ENCODE measurements at places on chromosomes 1 and 21.

- no peak for DNase-seq
Measured at GRCh38 chr1:21894034-21894881, 42.9 kb downstream of the HSPG2 start.

GRCh38 chr1:37776946-37777516 lies 12.1 kb upstream of the EPHA10 start:
- no peak for DNase-seq

DNA sequence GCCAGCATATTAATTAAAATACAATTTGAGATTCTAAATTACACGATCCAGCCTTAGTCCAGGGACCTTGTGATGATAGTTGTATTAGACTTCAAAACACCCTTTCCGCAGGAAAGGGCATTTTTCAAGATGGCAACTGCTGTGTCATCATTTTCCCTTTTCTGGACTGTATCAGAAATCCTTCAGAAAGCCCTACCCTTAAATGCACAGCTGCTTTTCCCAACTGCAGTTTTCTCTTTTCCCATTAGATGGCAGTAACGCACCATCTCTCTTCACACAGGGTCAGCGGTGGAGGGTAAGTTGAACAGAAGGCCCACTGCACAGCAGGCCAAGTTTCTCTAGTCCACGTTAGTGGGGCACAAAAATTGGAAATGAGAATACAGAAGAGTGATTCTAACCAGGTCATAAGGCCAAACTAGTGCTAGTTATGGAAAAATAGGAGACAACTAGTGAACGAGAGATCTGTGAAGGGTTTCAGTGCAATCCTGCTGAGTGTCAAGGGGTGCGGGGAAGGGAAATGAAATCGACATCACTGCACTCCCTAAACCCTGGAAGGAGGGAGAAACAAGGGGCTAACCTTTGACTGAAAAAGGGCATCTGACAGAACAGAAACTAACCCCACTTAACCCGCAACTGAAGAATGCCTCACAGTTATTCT lies 22.1 kb upstream of the TDRD10 start:
- DNase-seq: peak; percentile 74

DNA sequence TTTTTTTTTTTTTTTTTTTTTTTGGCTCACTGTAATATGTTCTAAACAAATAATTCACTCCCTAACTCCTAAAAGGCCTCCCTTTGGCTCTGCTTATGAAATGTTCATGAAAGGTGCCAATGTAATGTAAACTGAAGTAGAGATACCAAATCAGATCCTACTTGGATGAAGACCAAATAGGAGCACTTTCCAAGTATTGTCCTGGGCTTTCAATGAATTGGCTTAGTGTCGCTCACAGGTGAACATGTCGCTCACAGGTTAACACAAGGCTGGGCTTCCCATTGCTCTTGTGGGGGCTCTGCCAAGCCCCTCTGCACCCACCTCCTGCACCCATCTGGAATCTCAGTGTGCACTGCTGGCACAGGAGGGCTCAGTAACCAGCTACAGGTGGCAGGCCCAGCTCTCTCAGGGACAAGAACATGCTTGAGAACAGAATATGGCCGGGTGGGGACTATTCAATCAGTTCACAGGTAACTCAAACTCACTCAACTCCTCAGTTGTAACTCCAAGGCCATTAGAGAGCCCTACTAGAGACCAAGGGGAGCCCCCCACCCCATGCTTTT lies 10.6 kb upstream of the CD58 start:
- no peak for DNase-seq

DNA sequence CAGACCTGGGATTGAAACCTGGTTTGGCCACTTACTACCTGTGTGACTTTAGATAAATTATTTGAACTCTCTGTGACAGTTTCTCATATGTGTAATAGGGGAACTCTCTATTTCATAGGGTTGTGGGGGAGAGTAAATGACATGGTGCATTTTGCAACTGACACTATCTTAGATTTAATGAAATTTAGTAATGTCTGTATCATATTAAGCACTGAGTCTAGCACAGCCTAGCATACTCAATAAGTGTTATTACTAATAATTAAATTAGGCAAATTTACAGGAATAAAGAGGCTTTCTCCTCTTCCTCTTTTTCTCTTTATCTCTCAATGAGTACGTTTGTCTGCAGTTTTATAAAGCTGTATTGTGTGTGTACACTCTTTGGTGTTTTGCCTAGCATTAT lies 80.2 kb upstream of the MACF1 start:
- no peak for DNase-seq

Data from left renal pelvis (tissue), 4 donors.